ENCODE measurements at places on chromosomes 5 and 9.
A peak's percentile ranks its signal among the peaks of the same experiment; 100 is the strongest.

- peak; percentile 34 for DNase-seq
These were observed 3.3 kb upstream of the LHX2 start for GRCh38 chr9:124008303-124008693.

- no peak for DNase-seq
These were observed 75.7 kb upstream of the SMIM23 start for GRCh38 chr5:171709930-171710329.

DNA sequence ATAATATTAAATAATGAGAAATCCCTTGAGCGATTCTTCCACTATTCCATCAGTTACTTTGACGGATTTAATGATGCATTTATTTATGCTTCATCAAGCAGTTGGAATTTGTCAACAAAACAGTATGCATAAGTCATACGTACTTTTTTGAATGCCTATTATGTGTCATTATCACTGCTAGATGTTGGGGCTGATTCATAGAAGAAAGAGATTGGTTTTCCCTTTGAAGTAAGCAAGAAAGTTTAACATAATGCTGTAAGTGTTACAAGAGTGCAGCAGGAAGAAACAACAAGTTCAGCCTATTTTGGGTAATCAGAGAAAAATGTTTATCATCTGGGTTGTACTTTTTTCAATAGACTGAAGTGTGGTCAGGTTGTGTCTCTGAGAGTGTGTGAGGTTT, 121.2 kb upstream of the RANBP3L start:
- DNase-seq, result no peak

DNA sequence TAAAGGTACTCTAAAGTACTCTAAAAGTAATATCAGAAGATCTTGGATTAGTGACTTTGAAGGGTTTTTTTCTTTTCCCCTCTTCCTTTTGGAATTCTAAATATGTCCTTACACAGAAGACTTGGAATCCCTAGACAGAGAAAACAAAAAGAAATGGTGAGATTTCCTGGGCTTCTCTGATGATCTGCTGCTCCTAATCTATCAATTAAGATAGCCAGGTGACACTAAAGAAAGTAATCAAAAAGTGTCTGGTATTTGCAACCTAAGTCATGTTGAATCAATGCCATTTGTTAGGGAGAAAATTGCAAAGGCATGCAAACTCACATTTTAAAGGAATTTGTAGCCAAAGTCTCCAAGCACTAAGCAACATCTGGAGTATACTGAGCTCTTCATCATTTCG, 29.5 kb upstream of the MYO10 start:
- DNase-seq, result no peak

DNA sequence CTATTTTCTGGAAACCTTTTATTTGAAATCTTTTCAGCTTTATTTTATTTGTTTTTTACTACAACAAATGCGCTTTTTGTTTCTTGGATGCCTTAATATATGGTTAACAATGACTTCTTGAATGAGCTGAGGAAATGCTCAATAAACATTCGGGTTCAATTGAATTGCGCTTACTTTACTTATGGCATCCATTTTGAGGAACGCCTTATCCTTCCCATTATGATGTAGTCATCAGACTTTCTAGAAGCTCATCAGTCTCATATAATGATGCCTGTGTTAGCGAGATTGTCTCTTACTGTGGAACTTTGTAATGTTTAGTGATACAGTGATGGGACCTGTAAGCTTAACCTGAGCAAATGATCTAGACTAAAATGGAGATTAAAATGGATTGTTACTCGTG, 916 bp downstream of the SHLD3 start:
- DNase-seq, result no peak

DNA sequence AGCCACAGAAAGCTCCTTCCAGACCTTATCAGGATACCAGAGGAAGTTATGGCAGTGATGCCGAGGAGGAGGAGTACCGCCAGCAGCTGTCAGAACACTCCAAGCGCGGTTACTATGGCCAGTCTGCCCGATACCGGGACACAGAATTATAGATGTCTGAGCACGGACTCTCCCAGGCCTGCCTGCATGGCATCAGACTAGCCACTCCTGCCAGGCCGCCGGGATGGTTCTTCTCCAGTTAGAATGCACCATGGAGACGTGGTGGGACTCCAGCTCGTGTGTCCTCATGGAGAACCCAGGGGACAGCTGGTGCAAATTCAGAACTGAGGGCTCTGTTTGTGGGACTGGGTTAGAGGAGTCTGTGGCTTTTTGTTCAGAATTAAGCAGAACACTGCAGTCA, 70.8 kb upstream of the ENTREP1 start:
- no peak for DNase-seq

DNA sequence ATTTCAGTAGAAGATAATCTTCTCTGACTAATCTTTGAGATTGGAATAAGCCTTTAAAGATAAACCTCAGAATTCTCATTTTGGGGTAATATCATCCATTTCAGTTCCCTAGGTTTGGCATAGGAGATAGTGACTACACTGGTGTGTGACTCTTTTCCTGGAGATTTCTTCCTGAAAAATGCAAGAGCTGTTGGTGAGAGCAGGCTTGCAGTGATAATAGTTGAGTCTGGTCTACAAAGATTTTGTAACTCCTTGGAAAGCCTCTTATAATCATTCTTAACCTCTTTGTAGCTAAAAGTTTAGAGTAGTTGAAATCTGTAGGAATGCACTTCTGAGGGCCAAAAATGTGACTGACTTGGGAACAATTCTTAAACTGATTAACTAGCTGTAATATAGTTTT, 23.4 kb downstream of the RANBP17 start:
- DNase-seq, result no peak

DNA sequence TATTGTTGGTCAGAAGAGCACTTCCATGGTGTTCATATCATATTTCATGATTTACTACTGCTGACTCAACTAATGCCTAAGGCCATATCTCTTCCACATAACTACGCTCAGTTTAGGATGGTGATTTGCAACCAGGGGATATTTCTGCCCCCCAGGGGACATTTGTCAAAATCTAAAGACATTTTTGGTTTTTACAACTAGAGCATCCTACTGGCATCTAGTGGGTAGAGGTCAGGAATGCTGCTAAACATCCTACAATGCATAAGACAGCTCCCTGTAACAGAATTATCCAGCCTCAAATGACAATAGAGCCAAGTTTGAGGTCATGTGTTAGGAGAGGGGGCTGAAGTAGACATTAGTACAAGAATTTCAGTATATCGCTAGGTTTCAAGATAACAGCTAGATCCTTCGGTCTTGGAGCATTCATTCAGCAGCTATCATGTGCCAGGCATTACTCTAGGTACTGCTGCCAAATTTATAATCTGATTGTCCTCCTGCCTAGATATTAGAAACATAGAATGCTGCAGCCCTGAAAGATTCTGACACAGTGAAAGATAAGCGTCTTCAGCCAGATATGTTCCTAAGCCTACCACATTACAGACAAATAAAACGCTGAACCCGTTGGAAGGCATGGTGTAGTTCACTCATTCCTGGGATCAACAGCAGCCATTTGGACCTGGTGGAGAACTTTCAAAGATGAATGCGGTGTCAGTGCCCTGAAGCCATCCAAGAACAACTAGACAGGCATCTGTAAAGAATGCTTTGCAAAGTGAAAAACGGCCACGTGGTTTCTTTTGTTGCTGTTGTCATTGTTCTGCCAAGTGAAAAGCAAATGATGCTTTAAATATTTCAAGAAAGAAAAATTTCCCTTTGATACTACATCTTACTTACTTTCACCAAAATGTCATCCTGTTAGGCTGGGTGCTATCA, 55.5 kb upstream of the FST start:
- no peak for DNase-seq

DNA sequence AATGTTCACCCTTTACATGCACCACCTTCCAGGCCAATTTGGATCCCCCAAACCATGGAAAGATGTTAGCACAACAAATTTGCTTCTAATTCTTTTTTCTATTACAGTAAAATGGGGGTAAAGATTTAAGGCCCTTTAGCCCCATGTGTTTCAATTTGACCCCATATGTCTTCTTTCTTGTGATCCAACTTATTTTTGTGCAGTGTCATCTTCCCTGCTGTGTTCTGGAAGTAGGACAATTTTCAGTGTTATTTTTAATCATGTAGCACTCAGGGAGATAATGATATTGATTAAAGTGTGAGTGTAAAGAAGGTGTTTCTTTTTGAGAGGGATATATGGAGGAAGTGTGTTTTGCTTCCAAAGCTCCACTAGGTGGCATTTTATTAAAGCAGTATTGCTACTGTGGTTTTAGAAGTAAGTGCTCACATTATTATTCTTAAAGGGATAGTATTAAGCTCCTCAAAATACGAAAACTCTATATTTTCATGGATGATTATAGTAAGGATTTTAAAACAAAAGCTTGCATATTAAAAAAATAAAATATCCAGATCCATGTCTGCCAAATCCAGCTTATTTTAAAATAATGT, 118.7 kb upstream of the ATP10B start:
- DNase-seq, result no peak

DNA sequence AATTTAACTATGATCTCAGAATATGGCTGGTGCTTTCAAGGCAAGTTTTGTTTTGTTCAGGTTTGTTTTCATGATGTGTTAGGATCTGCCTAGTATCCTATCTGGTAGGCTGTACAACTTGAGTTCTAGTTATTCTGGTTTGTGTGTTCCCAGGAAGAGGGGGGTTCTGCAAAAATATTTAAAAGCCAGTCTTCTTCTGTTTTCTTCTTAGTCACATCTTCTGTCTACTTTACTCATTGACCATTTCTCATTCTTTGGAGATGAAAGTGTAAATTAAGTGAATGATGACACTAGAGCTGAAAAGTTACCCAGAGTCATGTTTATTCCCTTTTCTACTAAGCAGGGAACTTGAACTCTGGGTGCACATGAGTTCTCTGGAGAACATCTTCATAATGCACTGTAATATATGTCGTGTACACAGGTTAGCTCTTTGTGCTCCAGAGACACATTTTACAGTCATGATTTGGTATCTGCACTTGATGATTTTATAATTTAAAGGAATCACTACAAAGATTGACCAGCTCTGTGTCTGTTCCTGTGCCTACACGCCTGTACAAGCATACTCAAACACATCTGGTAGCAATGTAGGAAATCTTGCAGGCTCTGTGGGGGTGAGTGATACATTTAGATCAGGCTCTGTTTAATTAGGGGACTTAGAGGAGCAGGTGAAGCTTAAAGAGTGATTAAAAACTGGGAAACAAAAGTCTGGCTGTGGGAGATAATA, 5.0 kb downstream of the SMAD5 start:
- DNase-seq, result no peak

GRCh38 chr5:107814183-107814827, 143.6 kb upstream of the EFNA5 start:
- no peak for DNase-seq

DNA sequence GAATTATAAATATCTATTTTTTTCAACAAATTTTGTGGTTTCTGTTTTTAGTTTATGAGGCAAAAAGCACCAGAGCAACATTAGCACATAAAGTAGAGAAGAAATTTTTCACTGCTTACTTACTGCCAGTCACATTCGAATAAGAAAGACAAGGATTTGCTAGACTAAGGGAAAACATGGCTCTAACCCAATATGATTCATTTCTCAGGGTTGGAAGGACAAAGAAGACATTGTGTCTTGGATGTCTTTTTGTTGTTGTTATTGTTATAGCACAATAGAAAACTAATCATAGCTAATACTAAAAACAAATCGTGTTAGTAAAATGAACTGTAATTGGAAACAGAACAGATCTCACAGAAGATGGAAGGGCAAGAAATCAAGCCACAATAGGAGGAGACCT, 90.9 kb upstream of the SLCO6A1 start:
- no peak for DNase-seq

- DNase-seq, result no peak
These were observed 4.5 kb downstream of the HEMGN start for GRCh38 chr9:97933297-97933998.

GRCh38 chr9:136054798-136055714, 40.0 kb downstream of the NACC2 start:
- DNase-seq, result no peak

All from NCI-H2029 (cell line).